ENCODE measurements at places on chromosomes 4 and X.

GRCh38 chrX:146615628-146616348 lies 193.8 kb upstream of the CXorf51B start:
- DNase-seq = no peak

- no peak for DNase-seq
These were observed 47.0 kb downstream of the TBC1D14 start for GRCh38 chr4:6956434-6957147.

- no peak for DNase-seq
These were observed 51.2 kb upstream of the TADA2B start for GRCh38 chr4:6991771-6992557.

GRCh38 chrX:50372966-50373365 lies 97.7 kb downstream of the DGKK start:
- no peak for DNase-seq

DNA sequence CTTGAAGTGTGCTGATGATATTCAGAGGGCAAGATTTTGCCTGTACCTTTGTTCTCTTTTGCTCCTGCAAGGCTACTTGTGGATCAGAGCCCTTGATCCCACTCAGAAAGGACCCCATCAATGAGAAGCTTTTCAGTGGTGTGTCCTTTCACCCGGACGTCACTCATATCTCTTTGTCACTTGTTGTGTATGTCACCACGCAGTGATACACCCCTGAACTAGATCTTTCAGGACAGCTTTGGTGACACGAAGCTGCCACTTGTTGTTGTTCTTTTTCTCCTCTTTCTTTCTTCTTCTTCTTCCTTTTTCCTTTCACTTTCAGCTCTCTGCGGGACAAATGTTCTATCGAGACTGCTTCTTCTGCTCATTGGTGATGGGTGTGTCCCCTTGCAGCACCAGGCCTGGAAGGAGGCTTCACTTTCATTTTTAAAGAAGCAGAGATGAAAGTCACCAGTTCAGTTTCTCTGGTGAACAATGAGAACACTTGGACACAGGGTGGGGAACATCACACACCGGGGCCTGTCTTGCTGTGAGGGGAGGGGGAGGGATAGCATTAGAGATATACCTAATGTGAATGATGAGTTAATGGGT lies 83.6 kb downstream of the NBDY start:
- DNase-seq = no peak

- DNase-seq = no peak
These were observed 217.3 kb downstream of the SPANXN1 start for GRCh38 chrX:145464650-145465049.

GRCh38 chrX:115957862-115958490 lies 212.6 kb upstream of the AGTR2 start:
- DNase-seq = no peak

GRCh38 chr4:15348695-15349094 lies 79.1 kb upstream of the C1QTNF7 start:
- DNase-seq = no peak
